ENCODE measurements at places on chromosomes 5 and 9.
A peak's percentile ranks its signal among the peaks of the same experiment; 100 is the strongest.

- no peak overlapping the region for H3K27ac ChIP-seq
- H3K27me3 ChIP-seq: no peaks in the 10 kb centered on the region
- H3K4me1 ChIP-seq: no peaks in the 10 kb centered on the region
- DNase-seq: no peak
- H3K4me3 ChIP-seq: no peak overlapping the region
These were observed 454.0 kb upstream of the DAP start for GRCh38 chr5:11214864-11215644.

- no peak for DNase-seq
- H3K4me1 ChIP-seq: no peaks in the 10 kb centered on the region
- H3K27ac ChIP-seq: no peak overlapping the region
- no peaks in the 10 kb centered on the region for H3K36me3 ChIP-seq
- no peak overlapping the region for H3K4me3 ChIP-seq
These were observed 419.8 kb downstream of the DMRT2 start for GRCh38 chr9:1469996-1470395.

DNA sequence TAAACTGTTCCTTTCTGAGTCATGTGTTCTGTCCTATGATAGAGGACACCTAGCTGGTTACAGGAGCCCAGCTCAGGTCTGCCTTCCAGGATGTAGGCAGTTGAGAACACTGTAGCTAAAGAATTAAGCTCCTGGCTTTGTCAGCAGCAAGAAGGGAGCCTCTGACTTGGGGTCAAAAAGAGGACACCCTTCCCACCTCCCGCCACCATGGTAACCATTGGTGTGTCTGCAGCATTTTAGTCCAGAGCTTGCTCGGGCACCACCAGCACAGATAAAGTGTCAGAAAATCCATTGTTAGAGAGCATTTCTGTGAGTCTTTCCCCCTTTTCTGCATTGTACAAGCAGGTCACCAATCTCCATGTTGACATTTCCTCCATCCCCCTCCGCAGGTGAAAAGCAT, 181.7 kb downstream of the DOCK8 start:
- DNase-seq: no peak
- H3K36me3 ChIP-seq: peaks cover 16% of the 10 kb centered on the region
- no peak overlapping the region for H3K27ac ChIP-seq
- no peaks in the 10 kb centered on the region for H3K4me1 ChIP-seq
- H3K4me3 ChIP-seq: no peak overlapping the region
- no peaks in the 10 kb centered on the region for H3K27me3 ChIP-seq

DNA sequence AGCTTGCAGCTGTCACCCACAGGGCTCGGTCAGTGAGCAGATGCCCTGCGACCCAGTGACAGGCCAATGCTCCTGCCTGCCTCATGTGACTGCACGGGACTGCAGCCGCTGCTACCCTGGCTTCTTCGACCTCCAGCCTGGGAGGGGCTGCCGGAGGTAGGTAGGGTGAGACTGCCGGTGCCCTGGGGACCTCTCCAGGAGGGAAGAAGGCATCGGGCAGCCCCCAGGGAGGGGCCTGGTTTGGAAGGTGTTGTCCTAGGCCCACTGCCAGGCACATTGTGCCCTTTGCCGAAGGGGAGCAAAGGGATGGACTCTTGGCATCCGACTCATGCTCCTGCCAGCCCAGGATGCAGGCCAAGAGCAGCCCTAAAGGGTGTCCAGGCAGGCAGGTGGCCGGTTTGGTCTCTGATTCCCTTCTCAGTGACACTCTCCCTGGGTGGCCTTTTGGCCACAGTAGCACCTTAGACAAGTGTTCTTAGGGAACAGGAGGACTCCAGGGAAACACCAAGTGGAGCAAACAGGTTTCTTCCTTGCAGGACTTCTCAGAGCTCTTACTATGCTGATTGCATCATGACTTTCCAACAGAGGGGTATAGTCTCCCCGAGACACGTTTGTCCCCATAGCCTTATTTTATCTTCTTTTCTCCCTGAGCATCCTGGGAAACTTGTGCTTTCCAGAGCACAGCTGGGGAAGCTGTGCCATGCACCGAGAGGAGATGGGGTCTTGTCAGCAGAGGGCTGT, 28.1 kb upstream of the AIF1L start:
- H3K27ac ChIP-seq: no peak overlapping the region
- H3K27me3 ChIP-seq: no peaks in the 10 kb centered on the region
- H3K4me3 ChIP-seq: no peak overlapping the region
- no peak for DNase-seq
- no peaks in the 10 kb centered on the region for H3K36me3 ChIP-seq

DNA sequence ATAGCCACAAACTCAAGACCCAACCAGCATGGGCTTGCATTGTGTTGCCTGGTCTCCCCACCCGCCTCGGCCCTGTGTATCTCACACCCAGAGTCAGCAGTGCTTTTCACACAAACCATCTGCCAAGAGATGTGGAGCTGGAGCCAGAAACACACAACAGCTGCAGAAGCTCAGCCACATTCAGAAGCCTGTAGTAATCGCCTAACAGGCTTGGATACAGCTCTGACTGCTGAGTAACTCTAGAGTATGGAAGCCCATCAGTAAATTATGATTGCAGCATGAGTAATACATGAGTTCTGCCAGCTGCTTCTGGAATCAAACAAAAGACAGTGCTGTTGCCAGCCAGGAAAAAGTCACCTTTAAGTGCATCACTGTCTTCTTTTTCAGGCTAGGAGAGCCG, 16.0 kb downstream of the TEK start:
- no peaks in the 10 kb centered on the region for H3K36me3 ChIP-seq
- no peak for DNase-seq
- H3K27ac ChIP-seq: no peak overlapping the region
- no peaks in the 10 kb centered on the region for H3K4me1 ChIP-seq
- no peaks in the 10 kb centered on the region for H3K27me3 ChIP-seq

DNA sequence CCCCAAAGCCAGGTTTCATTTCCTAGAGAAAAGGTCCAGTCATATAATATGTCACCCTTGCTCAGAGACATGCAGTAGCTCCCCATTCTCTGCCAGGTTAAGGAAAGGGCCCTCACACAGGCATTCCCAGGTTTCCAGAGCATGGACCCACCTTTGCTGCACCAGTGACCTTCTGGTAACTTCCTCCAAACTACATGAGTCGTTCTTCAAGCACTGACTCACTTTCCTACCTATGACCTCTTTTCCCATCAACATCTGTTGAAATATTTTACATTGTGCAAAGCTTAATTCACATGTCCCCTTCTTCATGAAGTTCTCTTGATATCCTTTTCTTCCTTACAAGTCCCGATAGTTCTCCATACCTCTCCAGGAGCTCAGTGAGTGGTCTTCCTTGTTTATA, 25.9 kb downstream of the SH3TC2 start:
- H3K4me1 ChIP-seq: peaks cover 12% of the 10 kb centered on the region
- no peaks in the 10 kb centered on the region for H3K36me3 ChIP-seq
- H3K27ac ChIP-seq: no peak overlapping the region
- no peak for DNase-seq

DNA sequence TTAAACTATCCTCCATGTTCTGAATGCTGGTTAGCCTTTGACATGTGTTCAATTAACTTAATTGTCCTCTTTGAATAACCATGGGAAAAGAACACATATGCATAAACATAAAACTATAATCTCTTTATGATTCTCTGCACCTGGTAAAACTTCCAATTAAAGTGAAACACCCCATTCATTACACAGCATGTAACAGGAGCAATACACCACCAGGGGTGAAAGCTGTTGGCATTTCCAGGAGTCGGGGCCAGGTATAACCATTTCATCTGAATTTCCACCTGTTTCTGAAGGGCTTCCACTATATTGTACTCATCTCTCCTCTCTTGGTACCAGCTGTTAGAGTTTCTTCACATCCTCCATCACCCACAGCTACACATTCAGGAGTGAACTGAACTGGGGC, 303.8 kb downstream of the EDIL3 start:
- no peaks in the 10 kb centered on the region for H3K4me1 ChIP-seq
- no peaks in the 10 kb centered on the region for H3K27me3 ChIP-seq
- DNase-seq: no peak

DNA sequence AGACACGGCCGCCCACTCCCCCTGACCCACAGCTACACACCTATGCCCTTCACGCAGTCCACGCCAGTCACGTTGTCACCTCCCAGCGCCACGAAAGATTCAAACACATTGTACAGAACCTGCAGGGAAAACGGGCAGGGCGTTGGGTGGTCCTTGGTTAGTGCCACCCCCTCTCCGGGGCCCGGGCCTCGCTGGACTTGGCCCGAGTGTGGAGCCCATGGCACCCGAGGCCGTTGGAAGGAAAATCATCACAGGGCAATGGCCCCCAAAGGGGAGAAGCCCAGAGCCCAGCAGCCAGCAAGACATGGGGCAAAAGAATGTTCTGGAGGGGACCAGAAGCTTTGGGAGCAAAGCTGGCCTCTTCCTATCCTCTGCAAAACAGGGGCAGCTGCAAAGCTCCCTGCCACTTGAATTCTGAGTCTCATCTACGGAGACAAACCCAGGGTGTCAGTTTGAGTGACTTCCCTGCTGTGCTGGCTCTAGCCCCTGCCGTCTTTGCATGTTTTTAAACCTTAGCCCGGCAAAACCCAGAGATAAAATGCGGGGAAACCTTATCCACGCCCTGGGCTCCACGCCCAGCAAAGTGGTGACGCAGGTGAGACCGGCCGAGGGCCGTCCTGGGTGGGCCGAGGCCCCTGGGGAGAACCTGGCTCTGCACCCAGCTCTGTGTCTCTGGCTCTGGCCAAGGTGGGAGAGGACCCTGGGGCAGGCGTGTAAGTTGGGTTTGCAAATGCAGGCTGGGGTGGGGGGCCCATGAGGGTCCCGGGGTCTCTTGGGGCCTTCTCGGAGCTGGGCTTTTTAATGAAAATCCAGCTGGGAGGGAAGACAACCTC, 38.9 kb downstream of the SLC9A3 start:
- H3K4me1 ChIP-seq: peaks cover 16% of the 10 kb centered on the region
- no peak for DNase-seq
- H3K4me3 ChIP-seq: 0 out of 2 replicates have a peak overlapping the region, but pooled peaks have one; percentile 15
- H3K27ac ChIP-seq: no peak overlapping the region
- H3K27me3 ChIP-seq: no peaks in the 10 kb centered on the region
